T-helper 22 cell (primary cell): ENCODE measurements at places on chromosomes 4 and X.

DNA sequence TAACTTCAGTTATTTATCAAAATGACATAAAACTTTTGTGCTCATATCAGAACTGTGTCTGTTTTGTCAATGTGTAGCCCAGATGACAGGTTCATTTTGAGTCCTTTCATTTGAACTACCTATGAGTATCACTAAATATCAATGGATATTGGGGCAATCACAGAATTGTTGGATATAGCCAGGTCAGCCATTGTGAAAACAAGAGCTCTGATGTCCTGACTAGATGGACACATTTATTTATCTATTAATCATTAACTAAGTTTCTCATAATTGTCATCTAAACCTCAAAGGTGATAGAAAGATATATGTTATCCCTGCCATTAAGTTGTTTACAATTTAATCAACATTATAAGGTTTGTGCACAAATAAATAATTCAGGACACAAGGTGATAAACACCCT is 638.3 kb upstream of the GRIA3 start:
- DNase-seq = no peak

DNA sequence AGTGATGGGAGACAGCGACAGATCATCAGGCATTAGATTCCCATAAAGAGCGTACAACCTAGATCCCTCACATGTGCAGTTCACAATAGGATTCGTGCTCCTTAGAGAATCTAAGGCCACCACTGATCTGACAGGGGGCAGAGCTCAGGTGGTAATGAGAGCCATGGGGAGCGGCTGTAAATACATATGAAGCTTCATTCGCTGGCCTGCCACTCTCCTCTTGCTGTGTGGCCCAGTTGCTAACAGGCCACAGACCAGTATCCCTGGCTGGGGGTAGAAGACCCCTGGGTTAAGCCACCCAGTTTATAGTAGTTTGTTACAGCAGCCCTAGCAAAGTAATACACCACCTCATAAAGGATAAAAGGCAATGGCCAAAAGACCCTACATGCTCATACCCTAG is 30.3 kb downstream of the APBB2 start:
- DNase-seq = no peak

GRCh38 chr4:162791226-162791625 is 375.5 kb downstream of the NAF1 start:
- no peak for DNase-seq

DNA sequence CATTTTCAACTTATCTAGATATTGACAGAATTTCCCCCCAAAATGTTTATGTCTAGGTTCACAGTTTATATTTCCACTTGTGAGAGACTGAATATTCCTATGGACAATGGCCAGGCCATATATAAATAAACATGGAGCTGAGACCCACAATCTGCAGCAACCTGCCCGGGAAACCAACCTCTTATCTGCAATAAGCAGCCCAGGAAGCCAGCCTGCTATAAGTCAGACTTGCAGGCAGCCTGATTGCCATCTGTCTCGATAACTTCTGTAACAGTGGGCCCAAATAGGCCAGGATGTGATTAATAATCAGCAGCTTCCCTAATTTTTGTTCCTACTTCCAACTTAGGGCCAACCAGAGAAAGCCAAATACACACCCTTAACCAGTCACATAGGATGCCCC is 5.2 kb upstream of the NAP1L5 start:
- no peak for DNase-seq

GRCh38 chrX:9130031-9130430 is 96.1 kb upstream of the FAM9B start:
- DNase-seq = no peak

DNA sequence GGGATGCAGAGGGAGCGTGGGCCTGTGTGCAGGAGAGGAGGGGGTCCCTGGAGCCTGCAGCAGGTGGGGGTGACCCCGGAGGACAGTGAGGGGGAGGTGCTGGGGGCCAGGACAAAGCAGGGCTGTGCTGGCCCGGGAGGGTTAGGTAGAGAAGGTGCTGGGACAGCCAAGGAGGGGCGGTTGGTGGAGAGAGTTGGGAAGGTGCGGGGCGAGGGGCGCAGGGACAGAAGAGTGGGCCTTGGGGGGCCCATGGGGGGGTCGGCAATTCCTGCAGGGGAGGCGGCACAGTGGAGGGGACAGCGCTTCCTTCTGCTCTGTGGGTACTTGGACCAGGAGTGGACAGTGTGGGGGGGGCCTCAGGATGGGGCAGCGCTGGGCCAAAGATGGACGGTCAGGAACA is 32.5 kb downstream of the LRPAP1 start:
- no peak for DNase-seq

DNA sequence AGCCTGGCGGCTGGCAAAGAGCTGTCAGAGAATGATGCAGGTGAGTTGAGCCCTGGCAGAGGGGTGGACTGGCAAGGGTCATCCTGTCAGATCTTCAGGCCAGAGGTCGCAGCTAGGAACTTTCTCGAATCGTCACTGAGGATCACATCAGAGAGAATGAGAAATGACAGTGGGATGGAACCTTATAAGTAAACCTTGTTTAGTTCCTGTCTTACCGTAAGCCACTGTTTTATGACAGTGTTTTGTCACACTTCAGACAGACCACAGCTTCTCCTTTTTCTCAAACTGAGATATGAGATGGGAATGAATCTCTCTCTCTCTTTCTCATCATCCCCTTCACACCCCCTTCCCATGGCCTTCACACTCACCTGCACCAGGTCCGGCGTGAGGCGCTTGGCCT is 9.3 kb downstream of the DIPK2B start:
- no peak for DNase-seq

GRCh38 chrX:107014936-107015335 is 14.9 kb upstream of the MORC4 start:
- no peak for DNase-seq

DNA sequence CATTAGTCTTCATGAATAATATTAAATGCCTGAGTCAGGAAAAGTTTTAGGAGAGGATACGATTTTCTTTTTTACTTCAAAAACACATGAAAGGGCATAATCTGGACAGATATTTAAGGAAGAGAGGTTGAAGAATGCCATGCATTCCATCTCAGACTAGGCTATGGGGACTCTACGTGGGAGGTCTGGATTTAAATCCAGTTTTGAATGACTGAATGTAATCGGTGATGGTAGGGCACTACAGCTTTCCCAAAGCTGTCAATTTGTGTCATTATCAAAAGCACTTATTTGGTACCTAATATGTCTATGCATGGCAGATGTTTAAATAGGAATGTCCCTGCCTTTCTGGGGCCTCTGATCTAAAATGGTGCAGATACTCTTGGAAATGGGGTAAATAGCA is 59.3 kb upstream of the RPL34 start:
- DNase-seq = no peak

GRCh38 chr4:122636697-122637096 is 15.8 kb upstream of the IL21 start:
- no peak for DNase-seq

DNA sequence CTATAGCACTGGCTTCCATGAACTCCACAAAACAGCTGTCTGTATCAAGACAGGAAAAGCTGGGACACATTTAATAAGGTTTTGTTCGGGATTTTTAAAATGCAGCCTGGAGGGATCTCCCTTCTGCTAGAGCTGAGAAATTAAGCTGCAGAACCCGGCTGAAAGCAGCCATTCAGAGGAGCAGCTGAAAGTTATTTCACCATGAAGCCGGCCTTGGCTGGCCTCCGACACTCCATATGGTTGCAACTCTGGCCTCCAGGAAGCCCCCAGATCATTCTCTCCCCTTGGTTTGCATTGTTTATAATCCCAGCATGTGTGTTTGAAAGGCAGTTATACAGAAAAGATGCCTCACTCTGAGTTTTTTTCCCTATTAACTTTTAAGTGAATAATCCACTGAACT is 239.4 kb downstream of the SPATA18 start:
- no peak for DNase-seq

- no peak for DNase-seq
Observed at GRCh38 chr4:10345381-10345784, 111.8 kb downstream of the ZNF518B start.

GRCh38 chr4:110533940-110534339 is 58.0 kb downstream of the ENPEP start:
- DNase-seq = no peak

- no peak for DNase-seq
Observed at GRCh38 chr4:1615786-1616556, 68.1 kb downstream of the FAM53A start.

DNA sequence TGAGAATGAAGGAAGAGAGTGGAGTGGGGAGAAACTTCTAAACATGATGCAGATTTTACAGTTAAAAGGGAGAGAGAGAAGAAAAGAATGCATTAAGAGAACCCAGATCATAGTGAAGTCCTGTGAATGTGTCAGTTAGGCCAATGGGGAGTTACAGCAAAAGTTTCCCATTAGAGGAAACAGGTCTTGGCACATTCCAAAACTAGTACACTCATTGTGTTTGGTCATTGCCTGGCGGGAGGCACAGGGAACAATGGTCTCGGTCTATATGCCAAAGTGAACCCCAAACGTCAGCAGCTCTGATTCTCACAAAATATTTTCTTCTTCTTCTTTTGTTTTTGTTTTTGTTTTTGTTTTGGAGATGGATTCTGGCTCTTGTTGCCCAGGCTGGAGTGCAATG is 284.5 kb upstream of the CTSO start:
- no peak for DNase-seq

DNA sequence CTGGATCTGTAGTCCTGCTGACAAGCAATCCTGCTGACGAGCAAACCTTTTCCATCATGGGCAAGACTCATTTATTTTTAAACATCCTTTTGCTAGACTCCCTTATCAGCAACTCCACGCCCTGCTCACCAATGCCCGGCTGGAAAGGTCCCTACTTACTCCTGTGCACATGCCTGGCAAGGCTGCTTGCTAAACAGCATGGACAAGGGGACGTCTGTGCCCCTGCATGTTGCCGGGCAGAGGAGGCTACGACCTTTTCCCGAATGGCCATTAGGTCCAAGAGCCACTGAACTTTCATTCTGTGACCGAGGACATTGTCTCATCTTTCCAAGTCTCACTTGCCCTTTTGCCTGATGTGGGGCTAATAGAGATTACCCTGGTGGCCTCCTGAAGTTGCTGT is 98.6 kb downstream of the MGST2 start:
- DNase-seq = no peak

DNA sequence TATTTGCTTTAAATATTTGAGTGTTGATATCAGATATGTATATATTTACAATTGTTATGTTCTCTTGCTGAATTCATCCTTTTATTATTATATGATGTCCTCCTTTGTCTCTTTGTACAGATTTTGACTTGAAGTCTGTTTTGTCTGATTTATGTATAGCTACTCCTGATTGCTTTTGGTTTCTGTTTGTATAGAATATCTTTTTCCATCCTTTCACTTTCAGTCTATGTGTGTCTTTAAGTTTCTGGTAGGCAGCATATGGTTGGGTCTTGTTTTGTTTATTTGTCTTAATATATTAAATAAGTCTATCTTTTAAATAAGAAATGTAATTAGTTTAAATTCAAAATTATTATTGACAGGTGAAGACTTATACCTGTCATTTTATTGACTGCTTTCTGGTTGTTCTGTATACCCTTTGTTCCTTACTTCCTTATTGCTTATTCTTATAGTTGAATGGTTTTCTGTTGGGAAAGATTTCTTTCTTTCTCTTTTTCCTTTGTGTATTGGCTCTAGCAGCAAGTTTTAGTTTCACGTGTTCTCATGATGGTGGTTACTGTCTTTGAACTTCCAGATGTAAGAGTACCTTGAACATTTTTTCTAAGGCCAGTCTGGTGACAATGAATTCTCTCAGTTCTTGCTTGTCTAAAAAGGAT is 31.1 kb downstream of the RAB28 start:
- no peak for DNase-seq

DNA sequence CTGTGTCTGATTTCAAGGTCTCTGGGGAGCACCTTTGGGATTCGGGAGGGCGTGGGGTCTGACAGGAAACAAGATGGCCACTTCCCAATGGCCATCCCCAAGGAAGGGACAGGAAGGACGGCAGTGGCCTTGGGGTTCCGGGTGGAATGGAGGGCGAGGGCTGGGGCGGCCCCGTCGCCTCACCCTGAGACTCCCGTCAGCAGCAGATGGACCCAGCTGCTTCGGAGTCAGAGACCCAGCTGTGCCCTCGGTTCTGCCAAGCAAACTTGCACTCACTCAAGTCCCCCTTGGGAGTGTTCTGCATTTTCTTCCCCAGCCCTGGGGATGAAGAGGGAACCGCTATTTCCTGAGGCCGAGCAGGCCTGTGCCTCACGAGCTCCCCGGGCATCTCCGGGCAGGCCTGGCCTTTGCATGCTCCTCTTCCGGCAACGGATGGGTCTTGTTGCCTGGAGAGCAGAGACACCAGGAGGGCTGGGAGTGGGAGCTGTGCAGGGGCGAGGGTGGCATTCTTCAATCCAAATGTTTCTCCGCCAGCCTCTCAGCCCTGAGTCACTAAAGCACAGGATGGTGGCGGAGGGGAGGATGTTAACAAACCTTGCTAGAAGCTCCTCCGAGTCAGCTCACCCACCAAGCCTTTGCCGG is 6.8 kb upstream of the DUSP9 start:
- no peak for DNase-seq

DNA sequence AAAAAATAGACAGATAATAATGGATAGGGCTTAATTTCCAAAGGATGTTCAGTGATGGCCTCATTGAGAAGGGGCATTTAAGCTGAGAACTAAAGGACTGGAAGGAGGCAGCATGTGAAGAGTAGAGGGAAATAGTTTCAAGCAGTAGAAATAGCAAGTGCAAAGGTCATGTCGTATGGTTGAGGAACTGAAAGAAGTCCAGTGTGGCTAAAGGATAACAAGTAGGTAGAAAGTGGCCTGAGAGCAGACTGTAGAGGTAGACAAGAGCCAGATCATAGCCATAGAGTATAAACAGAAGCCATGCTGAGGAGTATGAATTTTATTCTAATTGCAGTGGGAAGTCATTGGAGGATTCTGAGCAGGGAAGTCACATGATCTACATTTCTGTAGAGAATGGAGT is 72.3 kb downstream of the GRIA3 start:
- no peak for DNase-seq

DNA sequence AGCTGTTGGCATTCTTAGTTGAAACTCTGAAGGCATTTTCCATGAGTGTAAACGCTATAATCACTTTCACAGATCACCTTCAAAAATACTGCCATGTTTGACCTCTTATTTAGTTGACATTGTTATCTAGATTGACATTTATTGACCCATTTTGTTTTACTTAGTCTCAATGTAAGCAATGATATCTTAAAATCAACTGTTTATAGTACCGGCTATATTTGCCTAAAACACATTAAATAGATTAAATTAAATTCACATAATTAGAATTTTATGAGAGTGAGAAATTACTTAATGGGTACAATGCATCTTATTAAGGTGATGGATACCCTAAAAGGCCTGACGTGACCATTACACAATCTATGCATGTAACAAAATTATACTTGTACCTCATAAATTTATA is 517.7 kb upstream of the FTHL17 start:
- no peak for DNase-seq

- DNase-seq = no peak
Observed at GRCh38 chrX:67724359-67725110, 180.7 kb downstream of the AR start.

DNA sequence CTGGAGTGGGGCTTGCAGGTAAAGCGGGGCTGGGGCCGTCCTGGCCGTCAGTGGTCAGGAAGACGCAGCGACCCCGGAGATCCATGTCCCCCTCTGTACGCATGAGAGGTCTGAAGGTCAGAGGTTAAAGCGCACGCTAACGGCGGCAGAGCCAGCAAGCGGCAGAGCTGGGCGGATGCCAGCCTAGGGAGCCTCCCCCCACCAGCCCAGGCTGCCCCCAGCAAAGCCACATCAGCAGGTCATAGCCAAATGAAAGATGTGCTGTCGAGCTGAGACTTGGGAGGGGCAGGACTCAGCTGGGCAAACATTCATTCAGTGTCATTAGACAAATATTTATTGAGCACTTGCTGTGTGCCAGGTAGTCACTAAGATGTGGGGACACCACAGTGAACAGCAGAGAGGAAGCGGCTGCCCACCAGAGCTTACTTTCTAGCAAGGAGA is 593 bp upstream of the JAKMIP1 start:
- no peak for DNase-seq

- no peak for DNase-seq
Observed at GRCh38 chr4:138540056-138540800, 298.1 kb upstream of the SLC7A11 start.
